ENCODE measurements at places on chromosomes 2 and 18.

DNA sequence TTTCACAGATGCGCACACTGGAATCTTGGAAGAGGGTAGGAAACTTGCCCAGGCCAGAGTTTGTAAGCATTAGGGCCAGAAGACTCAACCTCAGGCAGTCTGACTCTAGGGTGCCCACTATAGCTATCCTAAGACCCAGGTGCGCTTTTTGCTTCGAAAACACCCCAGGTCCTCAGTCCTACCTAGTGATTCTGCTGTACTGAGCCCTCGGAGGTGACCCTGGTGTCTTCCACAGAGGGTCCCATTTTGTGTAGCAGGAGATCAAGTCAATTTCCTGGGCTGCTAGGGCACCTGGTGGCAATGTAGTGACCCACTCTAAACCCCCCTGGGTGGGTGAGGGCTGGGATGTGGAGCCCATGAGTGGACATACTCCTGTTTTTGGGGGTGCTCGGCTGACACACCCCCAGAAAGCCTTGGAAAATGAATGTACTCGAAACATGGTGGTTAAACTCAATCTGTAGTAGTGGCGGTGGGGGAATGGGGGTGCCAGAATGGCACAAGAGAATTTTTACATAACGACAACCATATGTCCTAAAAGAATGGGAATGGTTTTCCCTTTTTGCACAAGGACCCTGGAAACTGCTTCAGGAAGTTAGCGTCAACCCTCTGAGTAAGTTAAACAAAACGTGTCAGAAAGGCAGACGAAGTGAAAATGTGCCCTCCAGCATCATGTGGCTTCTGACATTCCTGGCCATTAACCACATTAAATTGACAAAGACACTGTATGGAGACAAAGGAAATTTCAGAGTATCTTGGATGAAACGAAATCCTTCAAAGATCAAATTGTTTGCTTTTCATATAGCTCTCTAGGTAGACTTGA is 218.0 kb upstream of the COPS8 start:
- DNase-seq: no peak

DNA sequence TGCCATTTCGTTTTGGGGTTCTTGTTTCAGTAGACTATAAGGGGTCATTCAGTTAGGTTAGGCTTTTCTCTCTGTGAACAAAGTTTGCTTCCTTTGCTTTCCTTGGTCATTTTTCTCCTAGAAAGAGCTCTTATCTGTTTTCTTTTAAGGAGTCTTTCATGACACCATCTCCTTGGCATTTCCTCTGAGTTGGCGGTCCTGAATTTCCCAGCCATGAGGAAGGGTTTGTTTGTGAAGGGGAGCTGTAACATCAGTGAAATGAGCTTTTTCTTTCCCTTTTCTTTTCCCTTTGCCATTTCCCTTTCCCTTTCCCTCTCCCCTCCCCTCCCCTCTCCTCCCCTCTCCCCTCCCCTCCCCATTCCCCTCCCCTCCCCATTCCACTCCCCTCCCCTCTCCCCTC is 61.7 kb downstream of the MAP4K4 start:
- no peak for DNase-seq

GRCh38 chr2:218238887-218239286 is 21.9 kb downstream of the ARPC2 start:
- no peak for DNase-seq

GRCh38 chr2:138293045-138293444 is 208.5 kb upstream of the SPOPL start:
- DNase-seq: no peak

DNA sequence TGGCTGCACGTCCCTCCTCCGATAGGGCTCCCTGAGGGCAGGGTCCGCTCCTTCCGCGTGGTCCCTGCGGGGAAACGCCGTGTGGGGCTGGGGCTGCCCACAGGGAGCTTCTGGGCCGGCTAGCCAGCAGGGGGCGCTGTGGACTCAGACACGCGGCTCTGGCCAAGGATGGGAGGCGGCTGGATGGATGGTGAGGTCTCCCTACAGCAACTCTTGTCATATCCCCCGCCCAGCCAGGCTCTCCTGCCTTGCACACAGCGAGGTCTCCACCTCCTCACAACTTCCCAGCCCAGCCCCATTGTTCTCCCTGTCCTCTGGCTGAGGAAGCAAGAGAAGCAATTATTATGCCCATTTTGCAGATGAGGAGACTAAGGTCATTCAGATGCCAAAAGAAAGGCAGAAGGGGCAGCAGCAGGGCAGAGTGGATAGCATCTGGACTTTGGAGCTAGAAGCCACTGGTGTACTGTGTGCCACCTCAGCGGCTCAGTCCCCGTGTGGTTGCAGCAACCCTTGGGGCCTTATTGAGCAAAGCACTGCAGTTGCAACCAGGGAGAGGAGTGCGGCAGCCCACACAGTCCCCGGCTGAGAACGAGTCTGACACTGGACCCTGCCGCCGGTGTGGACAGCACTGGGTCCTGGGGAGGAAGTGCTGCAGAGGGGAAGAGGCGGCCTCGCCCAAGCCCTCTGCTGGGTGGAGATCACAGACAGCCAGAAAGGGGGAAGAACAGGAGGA is 99.0 kb downstream of the ZFP36L2 start:
- DNase-seq: peak; percentile 88

- DNase-seq: no peak
These were observed 22.1 kb downstream of the HTR2B start for GRCh38 chr2:231102772-231103171.

Measured in stimulated activated CD4-positive, alpha-beta T cell treated with anti-CD3 and anti-CD28 coated beads, Interleukin-1b, Interleukin-23, amount 100 ng/mL, for 48 hours (primary cell).